ENCODE measurements at places on chromosomes 2 and 18.
A peak's percentile ranks its signal among the peaks of the same experiment; 100 is the strongest.

DNA sequence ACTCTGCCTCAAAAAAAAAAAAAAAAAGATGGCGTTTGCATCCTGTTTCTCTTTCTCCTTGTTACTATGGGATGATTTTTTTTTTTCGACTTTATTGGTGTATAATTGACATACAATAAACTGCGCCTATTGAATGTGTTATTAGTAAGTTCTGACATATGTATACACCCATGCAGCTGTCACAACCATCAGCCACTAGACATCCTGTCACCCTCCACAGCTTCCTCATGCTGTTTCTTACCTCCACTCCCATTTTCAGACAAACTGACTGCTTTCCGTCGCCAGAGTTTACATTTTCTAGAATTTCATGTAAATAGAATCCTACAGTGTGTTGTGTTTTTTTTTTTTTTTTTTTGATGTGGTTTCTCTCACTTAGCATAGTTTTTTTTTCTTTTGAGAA, 27.9 kb downstream of the RRM2 start:
- DNase-seq, result no peak

DNA sequence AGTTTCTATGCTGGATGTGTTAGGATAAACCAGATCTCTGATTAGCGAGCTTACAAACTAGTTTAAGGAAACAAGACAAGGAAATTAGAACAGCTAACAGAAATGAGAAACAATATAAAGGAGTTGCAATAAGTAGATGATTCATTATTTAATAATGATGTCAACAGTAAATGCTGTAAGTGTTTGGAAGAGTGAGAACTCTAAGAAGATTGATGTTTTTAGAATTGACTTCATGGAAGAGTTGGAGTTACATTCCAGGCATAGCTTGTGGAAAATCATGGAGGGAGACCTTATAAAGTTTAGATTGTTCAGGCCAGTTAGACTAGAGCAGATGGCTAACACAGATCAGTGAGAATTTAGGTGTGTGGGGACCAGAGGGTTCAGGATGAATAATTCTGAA, 32.6 kb downstream of the PPP1R1C start:
- no peak for DNase-seq

- DNase-seq, result peak; percentile 28
These were observed 88.0 kb downstream of the ACTR3 start for GRCh38 chr2:113977660-113978523.

- no peak for DNase-seq
These were observed 41.1 kb downstream of the MBD2 start for GRCh38 chr18:54183390-54183789.

GRCh38 chr2:161576421-161576820, 47.8 kb upstream of the SLC4A10 start:
- no peak for DNase-seq

DNA sequence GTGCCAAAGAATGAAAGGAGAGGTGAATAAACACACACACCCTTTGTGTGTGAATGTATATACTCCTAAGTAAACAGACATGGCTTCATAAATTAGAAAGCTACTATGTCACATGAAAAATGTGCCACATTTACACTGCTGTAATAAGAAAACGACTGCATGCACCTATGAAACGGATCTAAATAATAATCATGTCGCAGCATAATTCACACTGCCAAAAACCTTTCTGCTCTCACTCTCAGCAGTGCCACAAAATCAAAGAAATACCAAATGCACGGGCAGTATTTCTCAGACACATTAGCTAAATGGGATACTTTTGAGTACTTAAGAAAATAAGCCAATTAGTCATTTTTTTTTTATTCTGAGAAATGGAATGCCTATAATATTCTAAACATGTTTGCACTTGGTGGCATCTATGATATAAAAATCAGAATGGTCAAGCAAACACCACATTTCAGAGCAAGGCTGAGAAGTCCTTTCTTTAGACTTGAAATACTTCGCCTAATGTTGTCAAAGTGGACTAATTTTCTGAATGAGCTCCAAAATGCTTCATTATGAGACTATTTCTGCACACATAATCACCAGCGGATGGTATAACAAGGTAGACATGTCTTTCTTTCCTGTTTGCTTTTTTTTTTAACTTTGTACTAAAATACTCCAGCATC, 6.6 kb downstream of the BCL11A start:
- DNase-seq, result no peak
